ENCODE measurements at places on chromosomes 6 and 20.
A peak's percentile ranks its signal among the peaks of the same experiment; 100 is the strongest.

DNA sequence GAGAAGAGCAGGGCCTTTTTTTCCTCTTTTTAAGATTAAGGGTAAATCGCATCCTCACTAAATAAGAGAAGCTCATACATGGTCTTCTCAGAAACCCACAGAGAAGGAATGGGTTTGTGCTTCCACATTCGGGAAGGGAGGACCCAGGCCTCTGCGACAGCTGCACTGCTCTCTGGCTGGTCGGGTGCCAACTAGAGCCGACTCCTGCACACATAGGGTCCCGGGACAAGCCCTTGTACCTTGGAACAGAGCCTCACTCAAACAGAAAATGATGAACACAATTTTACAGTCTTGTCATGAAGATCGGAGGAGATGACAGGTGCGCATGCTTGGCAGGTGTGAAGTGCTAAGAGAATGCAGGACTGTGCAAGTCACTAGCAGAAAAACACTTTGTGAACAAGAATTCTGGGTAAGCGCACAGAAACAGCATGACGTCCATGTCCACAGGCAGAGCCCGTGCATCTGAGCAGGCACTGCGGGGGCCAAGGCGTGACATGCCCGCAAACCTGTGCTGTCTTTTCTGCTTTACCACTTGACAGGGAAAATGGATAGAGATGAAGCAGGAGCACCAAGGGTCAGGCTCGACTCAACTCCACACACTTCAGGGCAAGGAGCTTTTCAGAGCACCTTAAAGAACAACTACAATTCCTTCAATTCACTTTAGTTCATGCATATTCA lies 101.0 kb upstream of the MPC1 start:
- DNase-seq: no peak
- no peaks in the 10 kb centered on the region for H3K27me3 ChIP-seq
- no peak overlapping the region for H3K4me3 ChIP-seq
- H3K27ac ChIP-seq: no peak overlapping the region
- no peaks in the 10 kb centered on the region for H3K4me1 ChIP-seq

DNA sequence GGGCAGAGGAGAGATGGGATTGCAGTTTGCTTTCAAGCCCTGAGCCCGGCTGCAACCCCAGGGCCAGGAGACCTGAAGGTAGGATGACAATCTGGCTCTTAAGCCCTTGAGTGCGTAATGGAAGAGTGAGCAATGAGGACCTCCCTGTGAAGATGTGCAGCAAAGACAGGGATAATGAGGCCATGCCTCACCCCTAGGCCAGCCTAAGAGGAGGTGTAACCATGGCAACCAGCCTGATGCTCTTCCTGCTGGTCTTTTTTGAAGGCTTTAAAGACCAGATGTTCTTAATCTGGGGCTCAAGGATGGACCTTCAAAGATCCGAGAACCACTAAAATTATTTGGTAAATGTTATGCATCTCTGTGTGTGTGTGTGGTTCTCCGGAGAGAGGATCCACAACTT lies 8.2 kb downstream of the ARHGAP40 start:
- no peak overlapping the region for H3K27ac ChIP-seq
- H3K36me3 ChIP-seq: no peaks in the 10 kb centered on the region
- H3K27me3 ChIP-seq: peaks cover 34% of the 10 kb centered on the region
- no peaks in the 10 kb centered on the region for H3K4me1 ChIP-seq

- H3K36me3 ChIP-seq: no peaks in the 10 kb centered on the region
- H3K4me3 ChIP-seq: no peak overlapping the region
- no peak for DNase-seq
- no peak overlapping the region for H3K27ac ChIP-seq
These were observed 193.7 kb downstream of the QKI start for GRCh38 chr6:163608204-163608644.

DNA sequence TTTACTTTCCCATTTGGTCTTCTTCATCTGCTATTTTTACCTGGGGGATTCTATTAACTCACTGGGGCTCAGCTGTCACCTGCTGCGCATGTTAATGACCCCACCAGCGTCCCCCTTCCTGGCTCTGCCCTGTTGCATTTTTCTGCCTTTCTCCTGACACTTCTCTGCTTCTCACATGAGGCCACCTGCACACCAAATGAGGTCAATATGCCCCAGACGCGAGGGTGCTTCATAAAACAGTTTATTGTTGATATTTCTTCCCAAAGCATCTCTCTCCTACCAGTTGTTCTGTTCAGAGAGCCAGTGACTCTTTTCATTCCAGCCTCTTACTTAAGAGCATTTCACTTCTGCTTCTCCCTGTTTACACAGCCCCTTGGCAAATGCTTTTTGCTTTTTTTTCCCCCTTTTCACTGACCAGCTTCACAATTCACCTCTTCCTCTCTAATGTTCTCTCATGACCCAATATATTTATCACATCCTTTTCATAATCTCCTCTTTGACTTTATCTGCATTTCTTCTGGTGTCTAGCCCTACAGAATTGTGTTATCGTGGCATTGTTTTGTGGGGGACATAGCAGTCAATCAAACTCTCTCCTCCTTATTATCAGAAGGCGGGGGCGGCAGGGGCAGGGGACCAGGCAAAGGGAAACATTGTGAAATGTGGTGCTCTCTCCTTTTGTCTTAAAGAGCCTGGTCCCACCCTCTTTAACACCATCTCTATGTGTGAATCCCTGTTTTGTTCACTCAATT lies 545.8 kb upstream of the CITED2 start:
- H3K27me3 ChIP-seq: no peaks in the 10 kb centered on the region
- H3K4me3 ChIP-seq: no peak overlapping the region
- no peak overlapping the region for H3K27ac ChIP-seq
- no peak for DNase-seq
- H3K36me3 ChIP-seq: no peaks in the 10 kb centered on the region

DNA sequence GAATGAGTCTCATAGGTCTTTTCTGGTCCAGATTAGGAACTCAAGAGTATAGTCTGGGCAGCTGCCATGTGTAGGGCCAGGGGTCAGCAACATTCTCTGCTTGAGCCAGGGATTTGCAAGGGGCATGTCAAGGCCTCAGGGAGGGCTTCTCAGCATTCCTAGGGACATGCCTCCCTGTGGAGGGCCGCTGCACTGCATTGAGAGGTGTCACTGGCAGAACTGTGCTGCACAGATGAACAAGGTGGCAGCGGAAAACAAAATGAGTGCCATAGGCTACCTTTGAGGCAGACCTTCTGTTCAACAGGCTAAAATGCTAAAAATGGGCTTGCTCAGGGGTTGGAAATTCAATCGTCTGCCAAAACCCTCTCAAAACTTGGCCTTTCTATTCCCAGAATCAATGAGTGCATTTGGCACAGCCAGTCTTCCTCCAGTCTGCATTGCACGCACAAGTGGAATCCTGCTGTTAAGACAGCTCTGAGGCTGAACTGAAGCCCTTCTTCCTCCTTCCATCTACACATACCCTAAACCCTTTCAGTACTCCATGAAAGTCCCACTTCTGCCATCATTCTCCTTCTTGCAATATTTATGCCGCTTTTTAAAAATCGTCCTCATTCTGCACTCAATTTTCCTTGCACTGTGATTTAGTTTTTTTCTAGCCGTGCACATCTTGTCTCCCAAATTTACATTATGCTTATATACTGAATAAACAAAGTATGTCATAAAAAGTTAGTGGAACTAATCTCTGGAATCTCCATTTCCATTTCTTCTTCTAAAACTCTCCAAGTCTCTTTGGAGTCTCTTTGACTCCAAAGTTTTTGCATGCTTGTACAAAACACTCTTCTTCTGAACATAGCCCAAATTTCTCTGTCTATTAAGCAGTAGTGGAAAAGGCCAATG lies 51.7 kb downstream of the SLC26A8 start:
- H3K4me1 ChIP-seq: no peaks in the 10 kb centered on the region
- no peak overlapping the region for H3K27ac ChIP-seq
- no peaks in the 10 kb centered on the region for H3K36me3 ChIP-seq
- DNase-seq: no peak
- H3K27me3 ChIP-seq: no peaks in the 10 kb centered on the region

GRCh38 chr6:163416557-163417253 lies 2.2 kb downstream of the QKI start:
- peak overlapping the region; percentile 100 for H3K27ac ChIP-seq
- H3K4me1 ChIP-seq: peaks cover 49% of the 10 kb centered on the region
- H3K27me3 ChIP-seq: no peaks in the 10 kb centered on the region
- DNase-seq: no peak

DNA sequence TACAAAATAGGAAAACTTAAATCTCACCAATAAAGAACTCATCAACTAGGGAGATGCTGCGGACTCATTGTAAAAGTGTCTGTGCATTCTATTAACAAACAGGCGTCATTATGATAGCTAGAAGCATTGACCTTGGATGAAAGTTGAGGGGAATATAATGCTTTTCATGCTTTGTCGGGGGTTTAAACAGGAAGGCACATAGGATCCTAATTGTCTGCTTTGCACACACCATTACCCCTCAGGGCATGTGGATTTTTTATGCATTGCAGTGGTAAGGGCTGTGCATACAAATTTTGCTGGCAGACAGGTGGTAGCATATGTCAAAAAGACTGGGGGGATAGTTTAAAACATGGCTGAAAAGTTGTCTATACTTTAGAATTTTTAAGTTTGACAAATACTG lies 447.9 kb upstream of the PLCB4 start:
- H3K4me3 ChIP-seq: no peak overlapping the region
- no peaks in the 10 kb centered on the region for H3K27me3 ChIP-seq
- H3K36me3 ChIP-seq: no peaks in the 10 kb centered on the region
- no peak overlapping the region for H3K27ac ChIP-seq
- DNase-seq: no peak

DNA sequence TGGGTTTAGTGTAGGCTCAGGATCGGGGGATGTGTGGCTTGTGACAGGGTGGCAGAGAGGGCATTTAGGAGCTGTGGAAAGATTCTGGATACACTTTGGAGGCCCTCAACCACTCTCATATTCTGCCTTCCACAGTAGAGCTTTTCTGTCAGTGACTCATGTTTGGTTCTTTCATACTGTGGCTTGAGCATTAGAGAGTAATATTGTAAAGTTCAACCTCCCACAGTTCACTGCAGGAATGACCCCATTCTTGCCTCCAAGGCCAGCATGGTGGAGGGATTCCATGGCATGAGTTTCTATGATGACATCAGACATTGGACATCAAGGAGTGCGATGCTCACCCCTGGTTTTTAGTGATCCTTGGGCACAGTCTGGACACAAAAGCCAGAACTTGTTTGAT lies 50.9 kb downstream of the DTD1 start:
- H3K27me3 ChIP-seq: no peaks in the 10 kb centered on the region
- no peaks in the 10 kb centered on the region for H3K4me1 ChIP-seq
- no peak for DNase-seq
- H3K36me3 ChIP-seq: no peaks in the 10 kb centered on the region

GRCh38 chr6:106161311-106161874 lies 75.3 kb downstream of the PRDM1 start:
- H3K27me3 ChIP-seq: no peaks in the 10 kb centered on the region
- H3K36me3 ChIP-seq: no peaks in the 10 kb centered on the region
- no peak for DNase-seq
- peaks cover 15% of the 10 kb centered on the region for H3K4me1 ChIP-seq
- H3K27ac ChIP-seq: no peak overlapping the region

GRCh38 chr6:1481286-1481685 lies 91.9 kb downstream of the FOXF2 start:
- no peak overlapping the region for H3K4me3 ChIP-seq
- no peaks in the 10 kb centered on the region for H3K27me3 ChIP-seq
- H3K36me3 ChIP-seq: no peaks in the 10 kb centered on the region
- H3K4me1 ChIP-seq: no peaks in the 10 kb centered on the region
- H3K27ac ChIP-seq: no peak overlapping the region
- DNase-seq: no peak

GRCh38 chr6:134436950-134437349 lies 119.0 kb upstream of the SGK1 start:
- H3K27ac ChIP-seq: peak overlapping the region; percentile 39
- H3K4me1 ChIP-seq: peaks cover 22% of the 10 kb centered on the region
- H3K36me3 ChIP-seq: no peaks in the 10 kb centered on the region
- H3K4me3 ChIP-seq: no peak overlapping the region
- H3K27me3 ChIP-seq: no peaks in the 10 kb centered on the region

DNA sequence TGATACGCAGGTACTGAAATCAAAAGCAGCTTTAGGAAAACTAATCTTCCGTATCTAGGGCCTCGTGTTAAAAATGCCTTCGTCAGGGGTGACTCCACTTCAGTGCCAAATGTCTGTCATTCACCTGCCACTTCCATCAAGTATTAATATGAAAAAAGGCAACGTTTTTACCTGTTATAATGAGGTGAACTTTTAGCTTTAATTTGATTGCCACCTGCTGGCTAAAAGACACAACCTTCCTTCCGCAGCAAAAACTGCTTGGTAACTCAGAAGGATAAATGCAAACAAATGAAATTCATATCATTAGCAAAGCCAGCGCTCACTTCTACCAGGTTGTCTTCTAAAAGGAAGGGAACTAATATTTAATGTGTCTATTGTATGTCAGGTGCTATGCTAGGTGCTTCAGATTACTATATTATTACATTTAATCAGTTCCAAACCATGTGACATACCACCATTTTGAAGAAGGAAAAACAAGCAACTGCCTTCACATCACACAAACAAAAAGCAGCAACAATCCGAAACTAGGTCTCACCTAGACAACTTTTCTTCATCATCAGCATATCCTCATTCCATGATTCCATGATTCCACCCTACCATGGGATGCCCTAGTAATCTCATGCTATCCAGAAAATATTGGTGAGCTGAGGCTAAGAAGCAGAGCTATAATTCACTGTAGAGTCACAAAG lies 20.6 kb upstream of the ARHGAP18 start:
- H3K36me3 ChIP-seq: no peaks in the 10 kb centered on the region
- H3K27ac ChIP-seq: no peak overlapping the region
- no peak for DNase-seq
- H3K27me3 ChIP-seq: no peaks in the 10 kb centered on the region
- no peak overlapping the region for H3K4me3 ChIP-seq
- H3K4me1 ChIP-seq: no peaks in the 10 kb centered on the region

GRCh38 chr20:17884307-17885003 lies 84.1 kb downstream of the SNX5 start:
- H3K4me3 ChIP-seq: no peak overlapping the region
- H3K27ac ChIP-seq: no peak overlapping the region
- no peaks in the 10 kb centered on the region for H3K4me1 ChIP-seq
- no peaks in the 10 kb centered on the region for H3K27me3 ChIP-seq
- DNase-seq: no peak

DNA sequence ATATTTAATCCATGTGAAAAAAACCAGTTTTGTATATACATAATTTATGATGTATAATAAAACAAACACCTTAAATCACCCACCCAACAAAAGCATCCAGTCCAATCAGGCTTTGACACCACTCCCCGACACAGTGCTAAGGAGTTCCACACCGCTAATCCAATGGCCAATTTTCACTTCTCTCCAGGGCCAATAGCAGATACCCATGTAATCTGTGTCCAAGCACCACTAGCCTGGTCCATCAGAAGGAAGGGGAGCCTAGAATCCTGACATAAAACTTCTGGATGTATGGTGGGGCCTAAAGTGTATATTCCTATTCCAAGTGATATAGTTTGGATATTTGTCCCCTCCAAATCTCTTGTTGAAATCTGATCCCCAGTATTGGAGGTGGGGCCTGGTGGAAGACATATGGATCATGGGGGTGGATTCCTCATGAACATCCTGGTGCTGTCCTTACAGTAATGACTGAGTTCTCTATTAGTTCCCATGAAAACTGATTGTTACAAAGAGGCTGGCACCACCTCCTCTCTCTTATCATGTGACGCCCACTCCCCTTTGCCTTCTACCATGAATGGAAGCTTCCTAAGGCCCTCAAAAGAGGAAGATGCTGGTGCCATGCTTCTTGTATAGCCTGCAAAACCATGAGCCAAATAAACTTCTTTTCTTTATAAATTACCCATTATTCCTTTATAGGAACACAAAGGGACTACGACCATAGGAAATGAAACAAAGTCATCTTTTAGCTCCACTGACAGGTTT lies 20.8 kb downstream of the RALGAPA2 start:
- H3K36me3 ChIP-seq: no peaks in the 10 kb centered on the region
- no peak overlapping the region for H3K4me3 ChIP-seq
- no peak overlapping the region for H3K27ac ChIP-seq
- H3K27me3 ChIP-seq: no peaks in the 10 kb centered on the region
- peaks cover 11% of the 10 kb centered on the region for H3K4me1 ChIP-seq

Measured in suprapubic skin (tissue), 4 donors.